ENCODE measurements at places on chromosomes 6 and 20.

DNA sequence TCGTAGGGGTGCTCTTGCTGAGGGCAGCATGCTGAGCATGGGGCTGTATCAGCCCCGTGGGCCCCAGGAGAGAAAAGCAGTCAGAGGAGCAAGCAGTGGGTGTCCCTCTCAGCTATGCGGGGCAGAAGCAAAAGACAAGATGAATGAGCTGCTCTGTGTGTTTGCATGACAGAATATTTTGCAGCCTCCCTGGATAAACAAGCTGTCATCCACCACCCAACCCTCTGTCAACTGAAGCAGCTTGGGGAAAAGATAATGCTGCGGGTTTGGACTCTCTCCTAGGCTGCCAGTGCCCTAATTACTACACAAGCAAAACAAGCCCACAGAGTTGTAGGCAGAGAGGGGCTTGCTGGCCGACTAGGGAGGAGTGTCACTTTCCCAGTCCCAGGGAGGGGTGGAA is 82.3 kb upstream of the PTPRT start:
- DNase-seq: no peak

GRCh38 chr20:4864311-4864752 is 137.0 kb downstream of the SLC23A2 start:
- no peak for DNase-seq

- DNase-seq: no peak
Observed at GRCh38 chr6:113370508-113371502, 486.3 kb upstream of the MARCKS start.

- no peak for DNase-seq
Observed at GRCh38 chr6:159981071-159981402, 12.2 kb downstream of the IGF2R start.

GRCh38 chr6:5302995-5303622 is 41.8 kb downstream of the FARS2 start:
- DNase-seq: peak; percentile 68

GRCh38 chr6:143782481-143782880 is 60.7 kb upstream of the LTV1 start:
- no peak for DNase-seq

GRCh38 chr6:90078513-90079289 is 184.4 kb downstream of the GJA10 start:
- peak; percentile 32 for DNase-seq

DNA sequence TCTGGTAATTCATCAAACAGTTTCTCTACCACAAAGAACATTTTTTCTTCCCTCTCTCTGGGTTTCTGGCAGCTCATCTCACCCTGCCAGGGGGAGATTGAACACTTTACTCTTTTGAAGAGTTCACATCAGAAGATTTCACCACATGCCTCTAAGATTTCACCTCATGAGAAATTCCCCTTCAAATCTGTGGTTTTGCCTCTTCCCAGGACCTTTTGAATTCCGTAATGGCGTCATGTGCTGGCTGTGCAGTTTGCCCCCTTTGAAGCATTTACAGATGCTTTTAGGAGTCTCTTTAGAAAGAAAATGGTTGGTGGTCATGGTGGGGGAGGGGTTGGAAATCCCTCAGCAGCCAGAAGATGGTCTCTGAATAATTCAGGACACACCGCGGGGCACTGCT is 486.1 kb downstream of the QKI start:
- no peak for DNase-seq
